ENCODE measurements at places on chromosomes 4 and X. TPM values are rescaled to one million over a fixed set of nuclear protein-coding genes. Genes with fewer than 3 reads are reported as not detected.

Gene NLRP2B
- polyA plus RNA-seq: not detected

Gene CXXC4
- not detected for polyA plus RNA-seq

Gene LEF1
- 558 TPM for polyA plus RNA-seq

Gene VGLL1
- not detected for polyA plus RNA-seq

Gene RIPPLY1
- polyA plus RNA-seq: not detected

Gene CENPE
- polyA plus RNA-seq: 0.46 TPM

Gene NLGN3
- polyA plus RNA-seq: not detected

Gene CXCL3
- not detected for polyA plus RNA-seq

Gene GLRB
- polyA plus RNA-seq: not detected

Gene FAM149A
- polyA plus RNA-seq: not detected

Gene FGF2
- not detected for polyA plus RNA-seq

Gene SPANXN1
- not detected for polyA plus RNA-seq

Gene POU3F4
- polyA plus RNA-seq: not detected

Gene CT83
- polyA plus RNA-seq: not detected

Gene PCSK1N
- 9.2 TPM for polyA plus RNA-seq

Gene TLL1
- not detected for polyA plus RNA-seq

Gene OR13H1
- polyA plus RNA-seq: not detected

Gene GABRG1
- not detected for polyA plus RNA-seq

Gene MAGEB6
- not detected for polyA plus RNA-seq

Gene PCGF3
- polyA plus RNA-seq: 3.2 TPM

Gene RHOXF2B
- not detected for polyA plus RNA-seq

Gene ZNF275
- 3.8 TPM for polyA plus RNA-seq

Gene OTC
- polyA plus RNA-seq: not detected

Gene MAB21L2
- 0.14 TPM for polyA plus RNA-seq

Gene SYAP1
- polyA plus RNA-seq: 12.0 TPM

Gene DGKK
- not detected for polyA plus RNA-seq

Gene TIGD2
- 6.0 TPM for polyA plus RNA-seq

Gene PPEF1
- polyA plus RNA-seq: not detected

Gene STBD1
- 0.30 TPM for polyA plus RNA-seq

Gene CXCL1
- not detected for polyA plus RNA-seq

Gene ANXA10
- polyA plus RNA-seq: not detected

Gene SPANXC
- not detected for polyA plus RNA-seq

Gene SUPT20HL2
- polyA plus RNA-seq: not detected

Gene EGF
- polyA plus RNA-seq: not detected

Gene NUP62CL
- 0.80 TPM for polyA plus RNA-seq

Gene FGA
- not detected for polyA plus RNA-seq

Gene GEMIN8
- 37.9 TPM for polyA plus RNA-seq

Gene PNMA3
- 0.09 TPM for polyA plus RNA-seq
